ENCODE measurements at places on chromosomes 7 and 10.

GRCh38 chr10:59880971-59881510 is 25.3 kb downstream of the CCDC6 start:
- DNase-seq: peak; percentile 26

DNA sequence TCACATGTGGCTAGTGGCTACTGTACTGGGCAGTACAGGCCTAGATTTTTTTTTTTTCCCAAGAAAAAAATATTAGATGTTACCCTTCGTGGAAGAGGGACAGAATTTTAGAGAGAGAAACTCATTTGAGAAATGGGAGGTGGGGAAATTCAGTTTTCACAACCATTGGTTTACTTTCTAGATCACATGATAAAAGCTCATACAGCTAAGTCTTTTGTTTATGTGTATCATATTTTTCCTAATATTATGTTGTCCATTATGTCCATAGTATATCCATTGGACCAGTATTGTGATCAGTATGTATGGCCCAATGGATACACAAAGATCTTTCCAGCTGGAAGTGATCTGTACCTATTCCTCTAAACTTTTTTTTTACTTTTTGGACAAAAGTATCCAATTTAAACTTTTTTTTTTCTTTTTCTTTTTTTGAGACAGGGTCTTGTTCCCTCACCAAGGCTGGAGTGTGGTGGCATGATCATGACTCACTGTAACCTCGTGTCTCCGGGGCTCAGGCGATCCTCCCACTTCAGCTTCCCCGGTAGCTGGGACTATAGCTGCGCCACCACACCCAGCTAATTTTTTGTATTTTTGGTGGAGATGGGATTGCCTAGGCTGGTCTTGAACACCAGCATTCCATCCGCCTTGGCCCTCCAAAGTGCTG is 4.1 kb downstream of the CALU start:
- DNase-seq: no peak

GRCh38 chr10:58152673-58153263 is 114.9 kb downstream of the IPMK start:
- no peak for DNase-seq

DNA sequence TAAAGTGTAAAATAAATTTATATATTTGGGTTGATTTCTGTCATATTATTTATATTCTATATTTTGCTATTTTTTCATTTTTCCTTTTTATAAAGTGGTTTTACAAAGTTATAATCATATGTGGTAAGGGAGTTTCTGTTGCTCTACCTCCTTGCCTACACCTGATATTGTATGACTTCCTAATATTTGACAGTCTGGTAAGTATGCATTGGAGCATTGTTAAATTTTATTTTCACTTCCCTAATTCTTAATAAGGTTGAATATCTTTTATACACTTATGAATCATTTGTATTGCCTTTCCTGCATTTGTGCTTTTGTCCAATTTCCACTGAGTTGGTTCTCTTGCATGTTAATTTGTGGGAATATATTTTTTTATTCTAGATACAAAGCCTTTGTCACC is 492.4 kb downstream of the GRID1 start:
- no peak for DNase-seq

- peak; percentile 94 for DNase-seq
These were observed 1.6 kb downstream of the COMTD1 start for GRCh38 chr10:75234017-75234682.

DNA sequence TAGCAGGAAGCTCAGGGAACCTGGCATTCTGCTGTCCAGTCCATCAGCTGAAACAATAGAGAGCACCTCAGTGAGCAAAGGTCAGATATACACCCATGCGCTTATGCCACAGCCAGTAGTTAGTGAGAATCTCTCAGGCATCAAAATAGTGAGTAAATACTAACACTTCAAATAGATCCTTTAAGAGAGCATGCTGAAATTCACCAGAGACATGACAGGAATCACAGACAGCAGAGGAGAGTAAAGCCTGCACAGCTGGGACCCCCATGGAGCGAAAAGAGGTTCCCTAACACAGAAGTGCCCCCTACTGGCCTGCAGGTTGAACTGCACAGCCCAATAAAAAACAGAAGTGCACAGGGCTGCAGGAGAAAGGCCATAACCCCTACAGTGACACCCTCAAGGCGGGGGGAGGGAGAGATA is 57.6 kb upstream of the ANTXRL start:
- DNase-seq: no peak

GRCh38 chr10:58518775-58519174 is 6.1 kb downstream of the BICC1 start:
- no peak for DNase-seq

DNA sequence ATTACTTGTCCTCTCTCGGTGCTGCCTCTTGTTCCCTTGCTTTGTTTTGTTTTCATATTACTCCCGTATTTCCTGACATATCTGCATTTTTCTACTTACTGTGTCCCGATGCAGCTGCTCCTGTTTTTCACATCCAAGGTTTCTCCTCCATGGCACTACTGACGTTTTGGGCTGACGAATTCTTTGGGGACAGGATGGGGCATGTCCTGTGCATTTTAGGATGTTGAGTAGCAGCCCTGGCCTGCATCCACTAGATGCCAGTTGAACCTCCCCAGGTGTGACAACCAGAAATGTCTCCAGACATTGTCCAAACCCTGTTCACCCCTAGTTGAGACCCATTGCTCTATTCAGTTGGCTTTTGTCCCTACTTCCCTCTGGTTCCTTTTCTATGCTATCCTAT is 12.4 kb downstream of the ZNF789 start:
- DNase-seq: no peak

DNA sequence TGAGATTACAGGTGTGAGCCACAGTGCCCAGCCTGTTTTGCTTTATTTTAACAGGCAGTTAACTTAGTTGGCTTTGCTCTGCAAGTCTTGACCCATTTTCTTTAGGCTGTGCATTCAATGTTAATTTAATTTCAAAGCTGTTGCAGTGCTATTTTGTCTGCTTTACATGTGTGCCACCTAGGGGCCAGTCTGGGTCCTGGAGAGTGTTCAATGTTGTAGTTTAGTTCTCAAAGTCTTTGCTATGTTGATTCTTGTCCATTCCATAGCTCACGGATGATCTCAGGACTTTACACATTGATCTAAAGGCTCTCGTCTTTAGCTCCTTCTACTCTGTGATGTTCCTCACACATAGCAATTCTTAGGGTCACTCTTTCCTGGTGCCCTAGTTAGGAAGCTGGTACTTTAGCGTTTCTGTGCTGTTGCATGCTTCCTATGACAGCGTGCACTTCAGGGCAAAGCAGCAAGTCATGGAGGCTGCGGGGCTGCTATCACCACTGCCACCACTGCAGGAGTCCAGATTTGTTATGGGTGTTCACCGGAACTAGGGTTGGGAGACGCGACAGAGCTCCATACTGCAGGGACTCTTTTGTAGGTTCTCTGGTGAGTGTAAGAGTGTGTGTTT is 16.4 kb upstream of the ABCA13 start:
- no peak for DNase-seq

DNA sequence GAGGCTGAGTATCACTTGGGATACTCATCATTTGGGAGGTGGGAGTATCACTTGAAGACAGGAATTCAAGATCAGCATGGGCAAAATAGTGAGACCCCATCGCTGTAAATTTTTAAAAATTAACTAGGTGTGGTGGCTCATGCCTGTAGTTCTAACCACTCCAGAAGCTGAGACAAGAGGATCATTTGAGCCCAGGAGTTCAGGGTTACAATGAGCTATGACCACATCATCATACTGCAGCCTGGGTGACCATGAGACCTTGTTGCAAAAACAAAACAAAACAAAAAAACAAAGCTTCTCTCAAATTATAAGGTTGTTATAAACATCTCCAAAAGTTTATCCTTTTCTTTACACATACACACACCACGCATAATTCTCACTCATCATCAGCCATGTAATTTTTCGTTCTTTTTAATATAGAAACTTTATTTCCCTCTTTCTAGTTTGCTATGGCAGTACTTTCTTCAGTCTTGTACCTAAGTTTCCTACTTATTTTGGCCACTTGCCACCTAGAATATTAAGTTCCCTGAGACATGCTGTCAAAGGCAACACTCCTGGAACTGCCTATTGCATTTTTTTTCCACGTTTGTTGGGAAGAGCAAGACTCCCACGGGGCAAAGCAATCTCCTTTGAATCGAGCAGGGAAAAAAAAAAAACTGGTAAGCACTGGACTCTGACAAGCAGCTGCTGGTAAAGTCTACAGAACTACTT is 37.1 kb downstream of the SKIDA1 start:
- DNase-seq: no peak

GRCh38 chr7:119935418-119936025 is 337.5 kb upstream of the KCND2 start:
- DNase-seq: no peak

DNA sequence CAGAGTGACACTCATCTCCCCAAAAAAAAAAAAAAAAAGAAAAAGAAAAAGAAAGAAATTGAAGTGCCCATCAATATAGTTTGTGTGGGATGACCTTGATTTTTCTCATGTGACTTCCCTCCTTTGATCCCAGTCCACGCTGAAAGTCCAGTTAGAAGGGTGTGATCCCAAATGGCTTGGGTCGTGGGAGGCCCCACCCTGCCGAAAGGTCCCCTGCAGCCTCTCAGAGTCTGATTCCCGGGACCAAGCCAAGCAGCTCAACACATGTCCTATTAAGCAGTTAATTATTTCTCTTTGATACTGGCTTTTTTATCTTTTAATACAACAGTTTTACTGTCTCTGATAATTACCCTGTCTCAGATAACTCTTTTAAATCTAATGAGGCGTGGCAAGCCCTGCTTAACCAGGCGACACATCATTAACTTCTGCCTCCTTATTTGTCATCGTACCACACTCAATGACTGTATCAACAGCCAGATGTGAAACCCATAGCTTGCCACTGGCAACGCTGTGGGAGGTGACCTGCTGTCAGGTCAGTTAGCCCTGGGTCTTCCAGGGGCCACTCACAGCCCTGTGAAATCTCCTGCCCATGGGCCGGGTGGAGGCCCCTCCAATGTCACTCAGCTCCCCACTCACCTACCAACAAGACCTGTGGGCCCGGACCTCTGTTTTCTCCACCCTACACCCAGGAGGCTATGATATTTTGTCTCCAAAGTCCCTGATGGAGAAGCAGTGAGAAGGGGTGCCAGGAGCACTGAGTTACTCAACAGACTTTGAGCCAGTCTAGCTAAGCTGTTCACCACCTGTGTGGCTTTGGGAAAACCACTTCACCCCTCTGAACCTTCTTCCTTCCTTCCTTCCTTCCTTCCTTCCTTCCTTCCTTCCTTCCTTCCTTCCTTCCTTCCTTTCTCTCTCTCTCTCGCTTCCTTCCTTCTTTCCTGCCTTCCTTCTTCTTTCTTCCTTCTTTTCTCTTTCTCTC is 110.0 kb upstream of the SFMBT2 start:
- DNase-seq: no peak

DNA sequence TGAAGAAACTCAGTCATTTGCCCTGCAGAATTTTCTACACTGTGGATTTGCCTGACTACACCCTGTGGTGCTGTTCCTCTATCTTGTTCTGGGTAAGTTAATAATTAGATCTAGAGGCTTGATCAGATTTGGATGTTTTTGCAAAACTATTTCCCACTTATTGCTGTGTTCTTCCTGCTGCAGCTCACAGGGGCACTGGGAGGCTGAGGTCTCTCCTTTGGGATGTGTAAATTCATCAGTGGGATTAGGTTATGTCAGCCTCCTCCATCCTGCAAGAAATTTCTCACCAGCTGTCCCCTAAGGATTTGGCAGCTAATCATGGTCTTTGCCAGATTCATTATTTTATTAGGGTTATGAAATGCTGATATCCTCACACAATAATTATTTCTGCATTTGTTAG is 148.1 kb upstream of the ZNF32 start:
- DNase-seq: no peak

DNA sequence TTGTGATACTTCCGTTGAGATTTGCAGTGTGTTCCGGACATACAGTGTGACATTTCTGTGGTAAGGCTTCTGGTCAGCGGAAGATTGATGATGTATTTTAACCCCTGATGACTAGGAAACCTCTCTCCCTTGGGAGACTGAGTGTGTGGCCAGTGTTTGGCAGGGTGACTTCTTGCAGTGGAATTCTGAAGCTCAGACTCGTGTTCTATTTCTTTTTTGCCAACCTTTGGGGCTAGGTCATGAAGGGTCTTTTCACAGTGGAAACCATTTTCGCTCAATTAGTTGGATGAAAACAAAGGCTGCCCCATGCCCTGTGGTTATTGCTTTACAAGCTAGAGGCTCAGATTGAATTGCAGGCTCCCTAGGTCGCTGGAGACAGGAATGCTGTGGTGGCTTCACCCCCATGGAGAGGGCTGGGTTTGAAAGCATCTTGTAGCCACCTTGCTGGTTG is 288.9 kb downstream of the BBS9 start:
- DNase-seq: no peak

DNA sequence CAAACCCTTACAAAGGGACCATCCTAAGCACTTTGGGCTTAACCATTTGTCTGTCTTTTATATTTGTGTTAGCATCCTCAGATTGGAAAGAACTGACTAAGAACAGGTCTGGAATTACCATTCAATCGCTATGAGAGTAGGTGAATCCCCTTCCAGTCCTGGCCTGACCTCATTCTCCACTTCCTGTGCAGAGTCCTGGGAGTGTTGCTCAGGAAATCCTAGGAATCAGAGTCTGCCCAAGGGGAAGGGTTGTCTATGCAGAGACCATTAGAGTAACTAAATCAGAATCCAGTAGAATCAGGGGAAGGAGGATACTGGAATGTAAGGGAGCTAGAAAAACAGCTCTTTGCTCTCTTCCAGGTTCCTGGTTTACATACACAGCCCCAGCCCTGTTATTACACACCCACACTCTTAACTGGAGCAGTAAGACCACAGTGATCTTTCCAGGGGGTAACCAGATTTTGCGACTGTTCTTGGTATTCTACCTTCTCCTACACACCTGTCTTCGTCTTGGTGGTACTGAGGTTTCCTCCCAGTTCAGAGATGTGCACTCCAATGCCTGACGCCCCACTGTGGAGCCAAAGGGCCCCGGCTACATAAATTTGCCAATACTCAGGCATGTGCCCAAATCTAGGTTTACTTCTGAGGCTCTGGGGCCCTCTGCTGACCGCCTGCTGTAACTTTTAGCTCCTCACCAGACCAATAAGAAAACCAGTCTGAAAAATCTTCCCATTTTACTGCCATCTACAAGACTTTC is 103.7 kb downstream of the RNF216 start:
- DNase-seq: no peak

- DNase-seq: no peak
These were observed 132.7 kb downstream of the SH3PXD2A start for GRCh38 chr10:103722632-103723031.

DNA sequence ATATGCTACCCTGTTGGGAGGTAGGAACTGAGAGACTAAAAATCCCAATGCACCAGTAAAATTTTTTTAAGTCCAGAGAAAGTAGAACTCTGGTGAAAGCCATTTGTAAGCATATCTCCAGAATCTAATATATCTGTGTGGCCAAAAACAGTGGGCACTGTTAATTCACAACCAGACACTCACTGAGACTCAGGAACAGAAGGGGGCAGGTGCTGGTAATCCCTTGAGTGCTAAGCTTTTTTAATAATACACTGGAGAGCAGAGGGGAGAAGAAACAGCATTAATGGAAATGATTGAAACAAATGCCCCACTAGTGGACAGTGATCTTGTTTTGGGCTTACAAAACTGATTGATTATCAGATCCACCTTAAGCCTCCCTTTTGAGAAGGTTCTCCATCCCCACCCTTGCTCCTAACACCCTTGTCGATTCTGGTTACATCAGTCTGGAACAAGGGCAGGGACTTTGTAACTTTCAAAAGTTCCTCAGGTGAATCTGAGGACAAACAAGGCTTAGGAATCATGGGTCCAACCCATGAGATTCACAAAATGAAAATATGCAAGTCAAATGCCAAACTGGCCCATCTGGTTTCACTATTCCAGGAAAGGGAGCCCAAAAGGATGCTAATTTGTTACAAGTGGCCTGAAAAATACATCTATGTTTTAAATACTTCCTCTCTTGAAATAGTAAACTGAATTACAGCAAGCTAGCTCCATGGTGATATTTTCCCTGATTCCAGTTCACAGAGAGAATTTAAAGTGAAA is 29.7 kb downstream of the PLXNA4 start:
- no peak for DNase-seq

GRCh38 chr7:151470711-151471110 is 30.8 kb upstream of the CRYGN start:
- no peak for DNase-seq
